Epithelial cell of proximal tubule (primary cell): ENCODE measurements at places on chromosomes 3 and 15.

DNA sequence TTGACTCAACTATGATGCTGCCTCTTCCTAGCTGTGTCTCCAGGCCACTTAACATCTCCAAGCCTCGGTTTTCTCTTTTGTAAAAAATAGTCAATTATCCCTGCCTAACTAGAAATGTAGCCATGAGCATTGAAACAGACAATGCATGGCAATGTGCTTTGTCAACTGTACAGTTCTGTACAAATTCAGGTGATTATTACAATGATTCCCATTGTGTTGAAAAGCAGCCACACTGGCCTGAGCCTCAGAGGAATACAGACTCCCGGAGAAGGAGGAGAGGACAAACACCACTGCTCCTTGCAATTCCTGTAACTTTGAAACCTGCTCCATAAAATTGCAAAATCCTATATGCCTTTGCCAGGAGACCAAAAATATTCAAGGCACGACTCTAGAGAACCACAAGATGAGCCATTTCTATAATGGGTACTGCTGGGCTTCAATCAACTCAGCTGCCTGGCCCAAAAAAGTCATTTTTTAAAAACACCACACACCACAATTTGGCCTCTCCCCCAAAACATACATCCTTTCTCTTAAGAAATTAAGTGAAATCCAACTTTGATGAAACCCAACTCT lies 28.6 kb downstream of the DAPK2 start:
- no peak for DNase-seq

DNA sequence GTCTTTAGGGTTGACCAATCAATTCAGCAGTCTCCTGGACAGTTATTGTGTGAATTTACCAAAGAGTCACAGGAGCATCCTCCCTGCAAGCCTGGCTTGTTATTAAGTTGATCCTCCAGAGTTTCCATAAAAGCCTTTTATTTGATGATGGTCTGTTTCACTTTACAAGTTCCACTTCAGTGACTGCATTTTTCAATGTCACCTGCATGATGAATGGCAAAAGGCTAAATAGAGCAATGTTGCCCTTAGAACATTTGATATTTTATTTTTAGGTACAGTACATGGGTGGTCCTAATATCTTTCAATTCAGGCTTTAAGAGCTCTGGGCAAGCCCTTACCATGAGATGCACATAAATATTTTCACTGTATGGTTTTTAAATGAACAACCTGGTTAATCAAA lies 22.6 kb downstream of the GUCA1C start:
- DNase-seq = no peak

DNA sequence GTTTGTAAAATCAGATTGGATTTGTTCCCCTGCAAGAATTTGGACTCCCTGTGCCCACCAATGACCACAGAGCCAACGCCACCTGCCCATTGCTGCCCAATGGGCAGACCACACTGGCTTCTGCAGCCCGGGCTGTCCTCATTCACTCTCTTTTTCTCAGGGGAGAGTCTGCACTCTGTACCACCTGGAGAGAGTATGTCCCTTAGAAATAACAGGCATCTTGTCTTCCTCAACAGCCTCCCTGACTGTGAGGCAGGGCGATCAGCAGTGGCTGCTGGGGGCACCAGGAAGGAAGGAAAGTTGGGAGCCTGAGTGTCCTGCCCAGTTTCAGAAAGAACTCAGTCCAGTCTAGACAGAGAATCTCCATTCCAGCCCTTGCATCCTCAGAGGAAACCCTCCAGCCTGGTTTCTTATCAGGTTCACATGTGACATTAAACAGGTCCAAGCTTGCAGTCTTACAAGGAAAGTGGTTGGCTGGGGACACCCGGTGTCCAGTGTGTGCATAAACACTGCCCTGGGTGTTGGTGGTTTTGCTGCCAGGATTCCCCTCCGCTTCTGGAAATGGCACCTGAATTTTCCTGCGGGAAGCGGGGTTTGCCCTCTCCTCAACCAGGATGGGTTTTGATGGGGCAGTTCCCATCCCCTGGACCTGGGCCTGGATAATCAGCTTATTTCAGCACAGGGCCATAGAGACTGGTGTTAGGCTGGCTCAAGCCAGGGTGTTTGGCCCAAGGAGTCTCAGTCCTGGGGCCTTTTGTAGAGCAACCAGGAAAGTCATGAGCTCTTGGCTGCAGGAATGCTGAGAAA lies 37.2 kb downstream of the SSUH2 start:
- no peak for DNase-seq

GRCh38 chr3:133394561-133395311 lies 5.1 kb upstream of the BFSP2 start:
- DNase-seq = no peak
